NCI-H1694 treated with DMSO at 0.1 percent for 48 hours (cell line): ENCODE measurements at places on chromosomes 4 and X.

DNA sequence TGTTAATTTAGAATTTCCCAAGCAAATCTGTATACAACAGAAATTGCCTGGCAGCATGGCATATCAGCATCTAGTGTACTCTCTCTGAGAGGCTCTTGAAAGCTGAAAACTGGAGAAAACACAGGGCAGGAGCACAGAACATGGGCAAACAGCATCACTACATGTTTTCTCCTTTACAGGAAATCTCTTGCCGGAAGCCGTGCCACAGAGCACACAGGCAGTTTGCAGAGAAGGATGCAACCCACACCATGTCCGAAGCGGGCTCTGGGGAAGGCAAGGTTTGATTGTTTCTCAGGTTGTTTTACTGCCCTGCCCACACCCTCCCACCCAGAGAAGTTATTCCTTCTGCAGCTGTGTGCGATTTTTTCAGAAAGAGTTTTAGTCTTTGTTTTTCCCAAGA lies 41.1 kb upstream of the FAM9C start:
- DNase-seq, result no peak

- DNase-seq, result no peak
Observed at GRCh38 chr4:171376724-171377123, 436.5 kb upstream of the GALNTL6 start.

DNA sequence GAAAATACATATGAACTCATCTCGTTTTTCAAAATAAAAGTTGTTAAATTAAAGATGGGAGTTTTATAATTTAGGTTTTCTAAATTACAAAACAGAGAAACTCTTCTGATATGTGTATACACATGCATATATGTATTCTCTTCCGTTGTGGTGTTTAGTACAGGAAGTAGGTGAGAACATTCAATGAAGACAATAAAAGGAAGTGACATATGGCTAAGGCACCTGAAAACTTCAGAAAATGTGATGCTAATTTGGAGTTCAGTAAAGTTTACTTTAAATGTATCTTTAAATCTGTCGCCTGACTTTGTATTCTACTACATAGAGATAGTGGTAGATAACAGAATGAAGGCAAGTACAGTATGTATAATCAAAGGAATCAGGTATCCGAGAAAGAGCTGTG lies 33.5 kb upstream of the ITM2A start:
- no peak for DNase-seq

- DNase-seq, result no peak
Observed at GRCh38 chrX:14676431-14676830, 147.1 kb downstream of the GLRA2 start.

- DNase-seq, result no peak
Observed at GRCh38 chr4:16315456-16315855, 89.2 kb upstream of the TAPT1 start.

- no peak for DNase-seq
Observed at GRCh38 chr4:108833046-108833445, 70.2 kb upstream of the ETNPPL start.

- DNase-seq, result no peak
Observed at GRCh38 chrX:100745806-100746537, 14.1 kb upstream of the SYTL4 start.

GRCh38 chr4:187552781-187553180 lies 442.8 kb upstream of the ZFP42 start:
- DNase-seq, result no peak

GRCh38 chrX:17411205-17411604 lies 36.2 kb downstream of the NHS start:
- no peak for DNase-seq

GRCh38 chrX:19798423-19798822 lies 89.0 kb downstream of the SH3KBP1 start:
- DNase-seq, result no peak

DNA sequence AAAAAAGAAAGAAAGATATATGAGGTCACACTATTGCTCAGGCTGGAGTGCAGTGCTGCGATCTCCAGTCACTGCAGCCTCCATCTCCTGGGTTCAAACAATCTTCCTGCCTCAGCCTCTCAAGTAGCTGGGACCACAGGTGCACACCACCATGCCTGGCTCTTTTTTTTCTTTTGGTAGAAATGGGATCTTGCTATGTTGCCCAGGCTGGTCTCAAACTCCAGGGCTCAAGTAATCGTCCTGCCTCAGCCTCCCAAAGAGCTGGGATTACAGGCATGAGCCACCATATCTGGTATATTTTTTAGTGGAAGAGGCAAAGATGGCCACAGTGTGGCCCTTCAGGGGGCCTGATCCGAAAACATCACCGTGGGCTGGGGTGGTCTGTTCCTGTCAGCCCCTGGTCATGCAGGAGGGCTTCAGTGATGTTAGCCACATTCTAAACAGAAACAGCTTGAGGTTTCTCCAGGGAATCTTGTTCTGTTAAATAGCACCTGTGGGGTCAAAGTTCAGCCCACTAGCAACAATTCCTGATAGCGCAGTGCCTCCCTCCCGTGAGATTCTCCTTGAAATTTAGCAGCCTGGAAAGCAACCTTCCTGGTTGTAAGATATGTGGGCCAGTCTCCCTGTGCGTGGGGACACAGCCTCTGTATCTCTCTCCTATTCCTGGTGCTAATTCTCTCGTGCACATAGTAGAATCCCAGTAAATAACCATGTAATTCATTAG lies 7.3 kb upstream of the DHRSX start:
- DNase-seq, result no peak

DNA sequence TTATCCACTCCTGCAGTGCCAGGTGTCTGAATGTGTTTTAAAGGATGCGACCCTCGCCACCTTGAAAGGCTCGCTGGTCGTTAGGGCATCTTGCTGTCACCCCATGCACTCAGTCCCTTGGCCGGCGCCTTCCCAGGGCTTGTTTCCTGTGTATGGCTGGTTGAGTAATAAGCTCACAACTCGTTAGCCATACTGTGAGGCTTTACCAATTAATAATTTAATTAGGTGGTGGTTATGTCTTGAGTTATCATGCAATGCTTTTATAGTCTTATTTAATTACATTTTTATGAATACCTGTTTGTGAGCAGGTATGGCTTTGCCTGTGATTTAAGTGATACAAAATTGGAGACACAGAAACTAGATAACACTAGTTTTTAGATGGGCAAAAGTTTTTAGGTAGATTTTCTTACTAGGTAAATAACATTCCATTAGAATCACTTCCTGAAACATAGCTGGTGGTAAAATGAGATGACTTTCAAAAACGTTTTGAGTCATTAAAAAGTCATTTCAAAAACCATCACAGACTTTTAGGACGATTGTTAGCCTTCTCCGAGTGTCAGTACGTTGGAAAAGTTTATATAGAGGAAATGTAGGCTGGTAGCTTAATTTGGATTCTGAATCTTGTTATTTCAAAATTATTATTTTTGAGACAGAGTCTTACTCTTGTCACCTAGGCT lies 18.2 kb downstream of the PTTG2 start:
- no peak for DNase-seq

- DNase-seq, result no peak
Observed at GRCh38 chr4:36763814-36764213, 480.7 kb upstream of the NWD2 start.

- no peak for DNase-seq
Observed at GRCh38 chr4:1793496-1793840, 375 bp downstream of the FGFR3 start.

GRCh38 chr4:87406462-87406861 lies 15.5 kb upstream of the HSD17B11 start:
- no peak for DNase-seq

GRCh38 chrX:8237718-8238117 lies 66.7 kb upstream of the VCX2 start:
- DNase-seq, result no peak

DNA sequence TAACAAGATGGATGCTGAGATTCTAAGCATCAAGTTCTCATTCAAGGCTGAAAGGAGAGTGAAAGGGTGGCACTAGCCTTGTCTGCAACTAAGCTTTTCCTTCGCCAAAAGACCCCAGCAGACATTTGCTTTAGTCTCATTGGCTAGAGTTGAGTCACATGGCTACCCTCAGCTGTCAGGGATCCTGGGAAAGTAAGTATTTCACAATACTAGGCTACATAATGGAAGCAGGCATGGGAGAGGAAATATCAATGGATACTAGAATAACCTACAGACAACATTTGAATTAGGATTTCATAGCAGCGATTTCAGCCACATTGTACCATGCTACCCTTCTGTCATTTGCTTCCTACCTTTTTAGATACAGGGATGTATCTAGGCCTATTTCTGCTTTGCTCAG lies 29.1 kb downstream of the MAOA start:
- no peak for DNase-seq

DNA sequence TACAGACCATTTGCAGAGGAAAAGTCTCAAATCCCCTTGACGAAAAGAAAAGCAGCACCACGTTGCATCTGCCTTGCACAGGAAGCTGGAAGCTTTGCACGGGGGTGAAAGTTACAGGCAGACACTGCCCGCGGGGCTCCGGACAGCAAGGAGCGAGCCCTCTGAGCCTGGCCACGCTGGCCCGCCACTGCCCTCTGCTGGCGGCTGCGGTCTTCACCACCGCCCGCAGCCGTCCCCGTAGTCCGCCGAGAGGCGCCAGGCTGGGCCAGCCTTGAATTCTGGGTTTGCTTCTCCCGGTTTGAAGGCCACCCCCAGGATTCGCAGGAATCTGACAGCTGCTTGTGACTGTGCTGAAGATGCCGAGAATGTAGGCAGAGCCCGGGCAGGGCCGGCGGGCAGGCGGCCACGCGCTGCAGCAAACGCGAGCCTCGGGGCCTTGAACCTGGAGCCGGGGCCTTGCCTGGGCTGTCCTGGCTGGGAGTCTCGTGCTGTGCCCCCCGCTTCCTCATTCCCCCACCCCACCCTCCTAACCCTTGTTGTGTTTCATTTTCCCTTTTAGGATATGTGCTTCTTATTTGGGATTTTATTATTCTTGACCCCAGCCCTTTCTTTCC lies 49.2 kb downstream of the ENPP6 start:
- no peak for DNase-seq

GRCh38 chr4:123517971-123518370 lies 121.4 kb downstream of the SPRY1 start:
- no peak for DNase-seq

- no peak for DNase-seq
Observed at GRCh38 chrX:52995987-52996331, 37.6 kb upstream of the FAM156A start.

GRCh38 chrX:109854096-109854495 lies 121.0 kb upstream of the ACSL4 start:
- no peak for DNase-seq

- no peak for DNase-seq
Observed at GRCh38 chr4:186699881-186700397, 23.7 kb downstream of the FAT1 start.

DNA sequence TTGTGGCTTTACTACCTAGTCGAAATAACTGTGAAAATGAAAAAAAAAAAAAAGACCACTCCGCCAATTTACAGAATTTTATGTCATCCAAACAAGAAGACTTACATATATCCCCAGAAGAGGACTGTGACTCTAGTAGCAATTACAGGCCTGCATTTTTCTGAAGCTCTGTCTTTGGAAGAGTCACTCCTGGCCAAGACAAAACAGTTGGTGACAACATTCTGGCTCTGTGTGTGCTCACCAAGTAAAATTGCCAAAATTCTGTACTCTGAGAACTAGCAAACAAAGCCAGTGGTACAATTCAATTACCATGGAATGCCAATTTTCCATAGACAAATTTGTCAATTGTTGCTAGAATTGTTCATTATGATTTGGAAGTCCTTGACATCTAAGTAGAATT lies 311.1 kb downstream of the PDGFC start:
- DNase-seq, result no peak

DNA sequence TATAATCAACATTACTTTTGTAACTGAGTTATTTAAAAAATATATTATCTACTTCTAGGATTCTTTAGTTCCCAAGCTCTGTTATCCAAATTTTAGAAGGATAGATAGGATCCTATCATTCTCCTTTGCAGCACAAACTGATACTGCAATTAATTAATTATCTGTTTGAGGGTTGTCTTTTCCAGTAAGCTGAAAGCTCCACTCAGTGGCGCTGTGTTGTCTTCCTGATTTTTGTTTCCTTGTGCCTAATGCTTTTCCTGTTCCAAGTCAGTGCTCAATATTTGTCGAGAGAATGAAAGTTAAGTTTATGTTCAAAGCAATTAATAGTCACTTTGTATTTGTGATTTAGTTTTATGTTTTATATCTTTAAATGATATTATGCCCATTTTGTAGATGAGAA lies 107.4 kb upstream of the ANK2 start:
- no peak for DNase-seq

GRCh38 chrX:152177497-152178269 lies 39.3 kb upstream of the MAGEA10 start:
- DNase-seq, result no peak

DNA sequence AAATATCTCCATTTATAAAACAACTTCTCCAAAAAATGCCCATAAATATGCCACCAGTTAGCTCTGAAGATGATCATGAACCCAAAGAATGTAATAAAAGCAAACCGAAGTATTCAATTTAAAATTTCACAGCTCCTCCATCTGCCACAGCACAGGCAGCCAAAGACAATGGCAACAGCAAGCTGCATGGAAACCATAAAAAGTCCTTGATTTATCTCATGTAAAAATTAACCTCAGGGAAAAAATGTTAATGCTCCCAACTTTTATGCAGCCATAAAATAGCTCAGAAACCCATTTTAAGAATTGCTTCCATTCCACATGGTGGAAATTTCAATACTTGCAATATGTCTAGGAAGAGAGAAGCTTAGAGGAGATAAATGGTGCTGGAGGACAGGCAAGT lies 132.3 kb upstream of the ARHGEF9 start:
- no peak for DNase-seq
